ENCODE measurements at places on chromosomes 7 and 10.

DNA sequence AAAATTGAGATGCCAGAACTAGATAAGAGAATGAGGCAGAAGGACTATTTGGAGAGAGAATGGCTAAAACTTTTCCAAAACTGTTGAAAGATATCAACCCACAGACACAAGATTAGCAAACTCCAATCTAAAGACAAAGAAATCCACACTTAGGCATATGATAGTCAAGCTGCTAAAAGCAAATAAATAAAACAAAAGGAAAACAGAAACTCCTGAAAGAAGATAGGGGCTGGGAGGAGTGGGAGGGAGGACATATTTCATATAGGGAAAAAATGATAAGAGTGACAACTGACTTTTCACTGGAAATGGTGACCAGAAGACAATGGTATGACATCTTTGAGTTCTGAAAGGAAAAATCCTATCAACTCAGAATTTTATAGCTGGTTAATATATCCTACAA, 105.4 kb upstream of the ADO start:
- DNase-seq: no peak

DNA sequence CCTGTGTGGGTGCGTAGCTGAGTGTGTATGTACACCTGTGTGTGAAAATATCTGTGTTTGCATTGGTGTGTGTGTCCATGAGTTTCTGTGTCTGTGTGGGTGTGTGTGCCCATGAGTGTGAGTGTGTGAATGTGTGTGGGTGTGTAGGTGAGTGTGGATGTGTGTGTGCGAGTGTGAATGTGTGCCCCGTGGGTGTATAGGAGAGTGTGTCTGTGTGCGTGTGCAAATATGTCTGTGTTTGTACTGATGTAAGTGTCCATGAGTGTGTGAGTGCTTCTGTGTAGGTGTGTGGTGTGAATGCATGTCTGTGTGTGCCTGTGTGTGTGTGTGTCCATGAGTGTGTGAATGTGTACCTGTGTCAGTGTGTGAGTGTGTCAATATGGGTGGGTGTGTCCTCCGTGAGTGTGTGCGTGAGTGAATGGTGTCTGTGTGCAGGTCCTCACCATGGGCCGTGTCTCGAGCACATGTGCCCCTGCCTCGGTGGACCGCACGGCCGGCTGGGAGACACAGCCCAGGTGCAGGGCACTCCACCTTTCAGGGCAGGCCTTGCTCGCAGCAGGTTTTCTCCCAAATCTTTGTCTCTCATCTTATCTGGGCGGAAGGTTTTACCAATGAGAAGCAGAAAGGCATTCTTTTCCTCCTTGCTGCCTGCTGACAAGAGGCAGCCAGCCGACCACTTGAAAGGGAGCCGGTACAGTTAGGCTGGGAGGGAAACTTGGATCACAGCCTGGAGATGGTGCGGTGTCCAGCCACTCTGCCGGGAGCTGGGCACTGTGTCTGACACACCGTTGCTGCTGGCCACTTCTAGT, 107.1 kb upstream of the FAM20C start:
- no peak for DNase-seq

- DNase-seq: peak; percentile 63
Measured at GRCh38 chr7:43729214-43729923, at the start of gene COA1. COA1 (minus strand) TSS chr7:43729523; CDS start chr7:43648614, 80,909 bp downstream.

DNA sequence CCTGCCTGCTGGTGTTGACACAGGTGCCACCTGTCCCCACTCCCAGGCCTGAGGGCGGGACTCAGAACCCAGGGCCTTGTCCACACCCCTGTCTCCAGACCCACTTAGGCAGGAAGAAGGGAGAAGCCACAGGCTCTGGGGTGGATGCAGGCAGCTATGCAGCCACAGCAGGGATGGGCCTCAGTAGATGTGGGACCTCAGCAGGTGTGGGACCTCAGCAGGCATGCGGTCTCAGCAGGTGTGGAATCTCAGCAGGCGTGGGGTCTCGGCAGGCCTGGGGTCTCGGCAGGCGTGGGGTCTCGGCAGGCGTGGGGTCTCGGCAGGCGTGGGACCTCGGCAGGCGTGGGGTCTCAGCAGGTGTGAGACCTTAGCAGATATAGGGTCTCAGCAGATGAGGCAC, 118.0 kb upstream of the PITRM1 start:
- DNase-seq: no peak

GRCh38 chr7:142583446-142583845, 165.8 kb upstream of the PRSS1 start:
- no peak for DNase-seq

GRCh38 chr7:155930527-155930926, 118.3 kb upstream of the SHH start:
- DNase-seq: no peak

GRCh38 chr10:22319980-22320558, 830 bp upstream of the BMI1 start:
- DNase-seq: no peak

GRCh38 chr10:118459642-118460193, 117.6 kb upstream of the FAM204A start:
- peak; percentile 13 for DNase-seq

DNA sequence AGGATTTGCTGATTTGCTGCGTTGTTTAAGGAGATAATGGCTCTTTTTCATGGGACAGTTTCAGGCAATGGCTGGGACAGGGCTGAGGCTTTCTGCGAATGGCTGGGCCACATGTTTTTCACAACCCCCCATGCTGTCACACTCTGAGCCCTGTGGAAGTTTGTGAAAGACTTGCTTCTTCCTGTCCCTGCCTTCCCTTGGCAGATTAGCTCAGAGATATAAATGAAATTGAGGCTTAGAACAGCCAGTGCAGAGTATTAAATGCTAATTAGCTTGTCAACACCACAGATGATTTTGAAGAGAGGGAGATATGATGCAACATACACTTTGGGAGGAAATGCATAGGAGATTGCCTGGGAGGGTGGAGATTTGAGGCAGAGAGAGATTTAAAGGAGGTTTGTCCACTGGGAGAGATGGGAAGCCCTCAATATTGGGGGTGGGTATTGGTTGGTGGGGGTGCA, 232.0 kb downstream of the SH2D4B start:
- no peak for DNase-seq

All from T-helper 9 cell (primary cell).